ENCODE measurements at places on chromosomes 7 and 10.

- DNase-seq: no peak
Measured at GRCh38 chr7:22417841-22418240, 60.9 kb upstream of the RAPGEF5 start.

DNA sequence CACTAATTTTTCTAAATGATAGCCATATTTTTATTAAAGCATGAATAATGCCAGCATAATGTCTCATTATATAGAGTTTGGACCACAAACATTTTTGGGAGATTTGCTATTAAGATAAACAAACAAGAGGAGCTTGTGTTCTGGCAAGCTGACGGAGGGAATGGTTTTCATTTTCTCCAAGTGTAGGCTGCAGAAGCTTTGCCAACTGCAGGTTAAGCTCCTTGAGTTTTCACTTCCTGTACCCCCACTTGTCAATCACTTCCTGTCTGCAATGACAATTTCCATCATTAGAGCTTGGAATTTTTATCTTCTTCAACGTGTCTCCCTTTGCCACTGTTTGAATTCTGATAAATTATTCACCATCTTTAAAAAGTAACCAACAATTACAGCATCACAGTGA is 13.4 kb downstream of the EBF3 start:
- DNase-seq: no peak

- peak; percentile 2 for DNase-seq
Measured at GRCh38 chr10:76902949-76903348, 734.7 kb downstream of the KCNMA1 start.

- DNase-seq: no peak
Measured at GRCh38 chr10:3780021-3780770, 4.8 kb downstream of the KLF6 start.

GRCh38 chr7:81366546-81366945 is 403.3 kb downstream of the HGF start:
- no peak for DNase-seq

DNA sequence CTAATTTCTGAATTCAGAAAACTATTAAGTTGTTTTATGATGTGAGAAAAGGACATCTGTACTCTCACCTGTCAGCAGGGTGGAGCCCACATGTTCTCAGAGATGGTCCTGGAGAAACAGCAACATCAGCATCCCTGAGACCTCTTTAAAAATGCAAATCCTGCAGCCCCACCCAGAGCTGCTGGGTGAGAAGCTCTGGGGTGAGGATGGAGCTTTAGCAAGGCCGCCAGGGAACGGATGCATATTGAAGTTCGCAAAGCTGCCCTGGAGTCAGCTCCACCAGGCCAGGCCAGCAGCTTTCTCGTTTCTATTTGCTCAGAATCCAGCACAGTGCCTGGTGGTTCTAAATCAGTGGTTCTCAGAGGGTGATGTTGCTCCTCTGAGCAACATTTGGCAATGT is 49.1 kb downstream of the PRKCQ start:
- DNase-seq: no peak

DNA sequence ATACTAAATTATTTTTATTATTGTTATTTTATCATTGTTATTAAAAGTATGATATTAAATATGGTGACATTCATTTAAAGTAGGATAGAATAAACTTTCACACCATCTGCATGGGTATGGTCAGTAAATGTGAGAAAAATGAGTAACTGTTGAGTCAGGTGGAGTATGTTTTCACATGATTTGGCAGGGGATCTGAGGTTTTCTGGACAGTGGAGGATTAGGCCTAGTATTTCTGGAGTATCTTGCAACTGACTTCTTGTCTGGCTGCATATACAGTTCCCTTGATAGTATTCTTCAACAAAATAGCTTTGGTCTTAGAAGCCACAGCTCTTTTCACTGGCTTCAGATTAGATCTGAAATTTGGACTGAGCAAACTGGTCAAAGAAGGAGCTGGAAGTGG is 54.5 kb downstream of the GBF1 start:
- DNase-seq: no peak

GRCh38 chr7:141974831-141975230 is 1.3 kb upstream of the TAS2R38 start:
- DNase-seq: peak; percentile 50

GRCh38 chr7:38424750-38425463 is 151.5 kb upstream of the TARP start:
- DNase-seq: no peak

DNA sequence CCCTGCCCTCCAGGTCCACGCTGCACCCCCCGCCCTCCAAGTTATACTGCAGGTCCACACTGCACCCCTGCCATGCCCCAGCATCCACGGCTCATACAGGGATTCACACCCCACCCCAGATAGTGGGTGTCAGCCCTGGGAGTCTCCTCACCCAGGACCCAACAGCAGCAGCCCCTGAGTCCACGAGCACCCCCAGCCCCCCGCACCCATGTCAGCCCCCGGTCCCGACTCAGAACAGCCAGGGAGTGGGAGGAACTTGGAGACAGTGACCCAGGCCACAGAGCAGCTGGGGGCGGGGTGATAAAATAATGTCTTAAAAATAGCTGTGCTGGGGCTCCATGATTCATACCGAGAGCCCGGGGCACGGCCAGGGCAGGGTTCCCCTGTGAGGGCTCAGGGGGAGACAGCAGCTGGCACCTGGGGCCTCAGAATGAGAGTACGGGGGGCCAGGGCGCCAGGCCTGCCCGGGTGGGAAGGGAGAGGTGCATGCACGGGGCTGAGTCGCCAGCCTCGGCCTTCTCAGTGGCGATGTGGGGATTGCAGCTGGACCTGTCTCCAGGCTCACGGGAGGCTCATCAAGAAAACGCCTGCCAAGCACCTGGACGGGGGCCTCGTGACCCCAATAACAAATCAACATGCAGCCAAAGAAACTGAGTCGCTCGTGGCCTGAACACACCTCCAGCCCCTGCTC is 29.8 kb downstream of the ADAP1 start:
- DNase-seq: no peak

- DNase-seq: peak; percentile 88
Measured at GRCh38 chr10:32971536-32972091, 13.6 kb upstream of the ITGB1 start.

- DNase-seq: no peak
Measured at GRCh38 chr10:92074126-92074887, 150.7 kb downstream of the BTAF1 start.

DNA sequence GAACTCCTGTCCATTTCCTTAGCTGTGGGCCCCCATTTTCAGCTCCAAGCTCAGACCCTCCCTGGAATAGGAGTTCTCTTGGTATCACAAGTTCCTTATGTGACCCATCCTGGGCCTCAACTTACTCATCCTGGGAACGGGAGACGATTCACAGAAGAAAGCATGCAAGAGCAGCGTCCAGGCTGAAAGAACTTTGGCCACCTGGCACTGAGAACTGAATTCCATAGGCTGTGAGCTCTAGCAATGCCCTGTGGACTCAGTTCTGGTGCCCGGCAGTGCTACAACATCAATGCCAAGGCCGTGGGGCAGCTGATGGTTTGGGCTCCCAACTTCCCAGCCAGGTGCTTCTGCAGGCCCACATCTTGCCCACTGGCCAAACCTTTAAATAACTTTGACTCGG is 3.9 kb upstream of the CUEDC2 start:
- DNase-seq: no peak

All from NCI-H2081 (cell line).